Heart right ventricle (tissue), 16 donors: ENCODE measurements at places on chromosomes 7 and 10.
A peak's percentile ranks its signal among the peaks of the same experiment; 100 is the strongest.

GRCh38 chr10:97771913-97772823 lies at the start of gene SFRP5:
SFRP5 (minus strand) TSS chr10:97771999; CDS start chr10:97771833, 166 bp downstream.
- no peak for DNase-seq

GRCh38 chr10:91772869-91773268 lies 25.4 kb upstream of the TNKS2 start:
- DNase-seq: no peak

GRCh38 chr10:17208476-17208875 lies 7.0 kb upstream of the TRDMT1 start:
- DNase-seq: no peak

GRCh38 chr7:71470830-71471229 lies 338.9 kb downstream of the GALNT17 start:
- DNase-seq: no peak

DNA sequence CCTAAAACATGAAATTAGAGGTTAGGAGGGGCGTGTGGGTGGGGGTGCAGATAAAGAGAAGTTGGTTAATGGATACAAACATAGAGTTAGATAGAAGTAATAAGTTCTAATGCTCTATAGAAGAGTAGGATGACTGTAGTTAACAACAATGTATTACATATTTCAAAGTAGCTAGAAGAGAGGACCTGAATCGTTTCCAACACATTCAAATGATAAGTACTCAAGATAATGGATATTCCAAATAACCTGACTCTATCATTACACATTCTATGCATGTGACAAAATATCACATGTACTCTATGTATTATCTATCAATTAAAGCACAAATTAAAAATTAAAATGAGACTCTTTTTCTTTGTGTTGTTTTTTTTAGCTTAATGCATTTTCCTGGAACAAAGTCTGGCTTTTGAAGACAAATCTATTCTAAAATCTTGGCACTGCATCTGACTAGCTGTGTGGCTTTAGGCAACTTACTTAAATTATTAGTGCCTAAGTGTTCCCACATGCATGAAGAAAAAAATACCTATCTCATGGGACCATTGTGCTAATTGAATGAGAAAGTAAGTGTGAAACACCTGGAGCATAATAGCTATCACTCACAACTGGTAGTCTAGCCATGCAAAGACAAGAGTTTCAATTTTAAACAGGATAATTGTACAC lies 75.7 kb downstream of the SEMA3C start:
- no peak for DNase-seq

DNA sequence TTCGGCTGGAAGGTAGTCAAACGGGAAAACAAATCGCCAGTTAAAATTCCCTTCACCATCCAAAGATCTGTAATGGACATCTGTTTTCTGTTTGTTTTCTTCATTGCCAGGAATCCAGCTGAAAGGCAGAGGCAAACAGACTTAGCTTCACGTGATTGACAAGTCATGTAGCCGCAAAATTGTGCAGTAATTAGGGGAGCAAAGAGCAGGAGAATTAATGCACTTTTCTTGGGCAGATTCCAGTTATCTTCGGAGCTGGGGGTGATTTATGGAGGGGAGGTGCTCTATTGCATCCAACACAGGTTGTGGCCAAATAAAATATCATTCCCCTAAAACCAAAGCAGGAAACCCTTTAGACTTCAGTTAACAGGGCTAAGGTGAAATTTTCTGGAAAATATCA lies 162.2 kb downstream of the MYOF start:
- no peak for DNase-seq

DNA sequence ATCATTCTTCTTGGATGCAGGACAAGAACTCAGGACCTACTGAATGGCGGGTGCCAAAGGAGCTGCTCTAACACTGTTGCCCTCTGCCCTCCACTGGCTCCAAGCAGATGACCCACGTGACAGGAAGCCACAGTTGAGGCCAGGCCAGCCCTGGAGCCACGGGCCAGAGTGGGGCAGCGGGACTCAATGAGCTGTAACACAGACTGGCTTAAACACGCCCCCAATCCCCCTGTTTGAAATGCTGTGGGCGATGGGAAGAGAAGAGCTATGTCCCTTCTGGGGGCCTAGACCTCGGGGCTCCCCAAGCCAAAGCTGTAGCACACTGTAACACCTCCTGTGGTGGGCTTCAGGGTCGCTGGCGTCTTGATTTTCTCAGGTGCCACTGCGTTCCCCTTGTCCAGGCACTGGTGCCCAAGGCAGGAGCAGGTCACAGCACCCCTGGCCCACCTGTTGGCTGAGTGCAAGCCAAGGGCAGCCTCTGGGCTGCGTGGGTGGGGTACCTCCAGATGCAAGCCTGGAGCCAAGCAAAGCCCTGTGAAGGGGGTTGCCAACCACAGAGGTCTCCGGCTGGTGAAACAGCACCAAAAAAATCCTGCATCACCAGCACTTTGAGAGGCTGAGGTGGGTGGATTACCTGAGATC lies 18.6 kb upstream of the ZMIZ2 start:
- DNase-seq: no peak

GRCh38 chr7:154497751-154498150 lies 445.6 kb downstream of the DPP6 start:
- DNase-seq: no peak

DNA sequence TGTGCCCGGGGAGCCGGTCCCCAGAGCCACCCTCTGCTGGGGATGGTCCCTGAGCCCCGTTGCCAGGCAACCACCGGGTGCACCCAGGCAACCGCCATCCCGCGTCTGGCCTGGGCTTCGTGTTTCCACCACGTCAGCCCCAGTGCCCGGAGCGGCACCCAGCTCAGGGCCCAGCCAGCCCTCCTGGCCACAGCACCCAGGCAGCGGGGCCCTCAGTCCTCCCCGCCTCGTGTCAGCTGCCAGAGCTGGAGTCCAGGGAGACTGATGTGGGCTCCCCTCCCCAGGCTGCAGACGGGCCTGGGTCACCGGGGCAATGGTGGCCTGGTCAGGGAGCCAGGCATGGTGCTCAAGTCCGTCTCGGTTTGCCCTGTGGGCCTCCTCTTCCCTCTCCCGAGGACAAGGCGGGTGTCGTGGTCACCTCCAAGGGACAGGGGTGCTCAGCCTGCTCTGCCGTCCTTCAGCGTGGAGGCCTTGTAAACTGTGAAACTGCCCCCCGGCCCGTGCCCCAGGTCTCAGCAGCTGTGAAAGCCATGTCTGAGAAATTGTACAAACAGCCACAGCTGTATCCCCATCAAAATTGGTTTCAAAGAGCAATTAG lies 72.5 kb downstream of the MICALL2 start:
- no peak for DNase-seq

GRCh38 chr7:151185762-151186639 lies 1.0 kb downstream of the ASB10 start:
- no peak for DNase-seq

GRCh38 chr7:120554960-120555571 lies 282.1 kb downstream of the KCND2 start:
- no peak for DNase-seq

- DNase-seq: no peak
Observed at GRCh38 chr10:68302503-68302823, 29.4 kb upstream of the HNRNPH3 start.

- DNase-seq: peak; percentile 23
Observed at GRCh38 chr7:10121631-10122030, 852.0 kb upstream of the PHF14 start.

- no peak for DNase-seq
Observed at GRCh38 chr10:123166618-123167017, 12.4 kb downstream of the BUB3 start.

GRCh38 chr7:22872096-22872807 lies 49.6 kb upstream of the TOMM7 start:
- no peak for DNase-seq

DNA sequence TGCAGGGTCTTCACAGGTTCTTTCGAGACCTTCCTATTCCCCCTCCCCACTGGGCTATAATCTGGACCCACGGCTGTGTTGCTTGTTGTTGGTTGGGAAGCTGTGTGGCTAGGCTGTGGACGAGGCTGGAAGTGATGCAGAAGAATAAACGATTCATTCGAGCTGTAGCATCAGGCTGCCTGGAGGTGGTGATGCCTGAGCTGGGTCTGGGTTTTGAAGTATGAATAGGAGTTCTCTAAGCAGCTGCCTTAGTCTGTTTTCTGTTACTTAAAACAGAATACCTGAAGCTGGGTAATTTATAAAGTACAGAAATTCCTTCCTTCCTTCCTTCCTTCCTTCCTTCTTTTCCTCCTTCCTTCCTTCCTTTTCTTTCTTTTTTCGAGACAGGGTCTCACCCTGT lies 126.5 kb upstream of the ZEB1 start:
- no peak for DNase-seq

- no peak for DNase-seq
Observed at GRCh38 chr10:59104186-59104585, 72.3 kb upstream of the PHYHIPL start.

- no peak for DNase-seq
Observed at GRCh38 chr10:97506199-97506991, 7.7 kb downstream of the UBTD1 start.

GRCh38 chr7:22725585-22725984 lies 1.4 kb upstream of the IL6 start:
- no peak for DNase-seq

DNA sequence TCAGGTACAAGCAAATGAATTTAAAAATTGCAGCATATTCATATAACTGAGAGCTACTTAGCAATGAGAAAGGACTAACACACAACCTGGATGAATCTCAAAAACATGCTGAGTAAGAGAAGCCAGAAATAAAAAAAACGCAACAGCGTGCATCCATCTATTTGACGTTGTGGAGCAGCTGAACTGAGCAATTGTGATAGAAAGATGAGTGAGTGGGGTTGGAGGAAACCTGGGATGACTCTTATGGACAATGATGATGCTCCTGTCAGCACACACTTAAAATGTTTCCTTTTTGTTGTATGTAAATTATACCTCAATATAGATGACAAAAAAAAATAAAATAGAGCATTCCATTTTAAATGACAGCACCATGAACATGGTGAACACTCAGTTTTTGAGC lies 36.0 kb upstream of the AKR1E2 start:
- no peak for DNase-seq

DNA sequence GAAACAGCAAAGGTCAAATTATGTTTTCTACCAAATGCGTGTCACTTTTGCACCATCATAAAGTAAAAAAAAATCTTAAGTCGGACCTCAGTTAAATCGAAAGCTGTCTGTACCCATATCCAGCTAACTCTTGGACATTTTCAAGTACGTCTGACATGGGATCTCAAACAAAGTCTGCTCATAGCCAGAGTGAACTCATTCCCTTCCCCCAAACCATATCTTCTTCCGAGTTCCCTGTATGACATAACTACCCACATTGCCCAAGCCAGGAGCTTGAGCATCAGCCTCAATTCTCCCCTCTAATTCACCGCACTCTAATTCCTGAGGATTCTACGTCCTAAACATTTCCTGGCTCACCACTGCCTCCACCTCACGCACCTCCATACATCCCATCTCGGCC lies 44.8 kb upstream of the TARP start:
- no peak for DNase-seq

DNA sequence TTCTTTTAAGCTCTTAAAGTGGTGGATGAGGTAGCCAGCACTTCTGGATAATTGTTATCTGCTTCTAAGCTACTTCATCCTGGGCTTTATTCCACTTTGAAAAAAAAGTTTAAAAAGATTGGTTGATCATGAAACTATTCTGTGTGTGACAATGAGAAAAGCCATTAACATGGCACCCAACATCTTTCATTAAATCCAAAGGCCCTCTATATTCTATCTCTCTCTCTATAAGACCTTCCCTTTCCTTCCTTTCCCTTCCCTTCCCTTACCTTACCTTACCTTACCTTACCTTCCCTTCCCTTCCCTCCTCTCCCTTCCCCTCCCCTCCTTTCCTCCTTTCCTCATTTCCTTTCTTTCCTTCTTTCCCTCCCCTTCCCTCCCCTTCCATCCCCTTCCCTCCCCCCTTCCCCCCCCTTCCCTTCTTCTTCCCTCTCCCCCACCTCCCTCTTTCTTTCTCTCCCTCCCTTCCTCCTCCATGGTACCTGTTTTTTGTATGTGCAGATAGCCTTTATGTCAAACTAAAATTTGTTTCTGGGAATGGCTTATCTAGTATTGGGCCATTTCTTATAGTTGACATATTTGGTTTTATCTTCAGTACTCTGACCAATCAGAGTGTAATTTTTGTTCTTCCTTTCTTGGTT lies 218.7 kb downstream of the DKK1 start:
- DNase-seq: no peak

- DNase-seq: peak; percentile 73
Observed at GRCh38 chr7:28956608-28957063, 1.5 kb downstream of the TRIL start.

DNA sequence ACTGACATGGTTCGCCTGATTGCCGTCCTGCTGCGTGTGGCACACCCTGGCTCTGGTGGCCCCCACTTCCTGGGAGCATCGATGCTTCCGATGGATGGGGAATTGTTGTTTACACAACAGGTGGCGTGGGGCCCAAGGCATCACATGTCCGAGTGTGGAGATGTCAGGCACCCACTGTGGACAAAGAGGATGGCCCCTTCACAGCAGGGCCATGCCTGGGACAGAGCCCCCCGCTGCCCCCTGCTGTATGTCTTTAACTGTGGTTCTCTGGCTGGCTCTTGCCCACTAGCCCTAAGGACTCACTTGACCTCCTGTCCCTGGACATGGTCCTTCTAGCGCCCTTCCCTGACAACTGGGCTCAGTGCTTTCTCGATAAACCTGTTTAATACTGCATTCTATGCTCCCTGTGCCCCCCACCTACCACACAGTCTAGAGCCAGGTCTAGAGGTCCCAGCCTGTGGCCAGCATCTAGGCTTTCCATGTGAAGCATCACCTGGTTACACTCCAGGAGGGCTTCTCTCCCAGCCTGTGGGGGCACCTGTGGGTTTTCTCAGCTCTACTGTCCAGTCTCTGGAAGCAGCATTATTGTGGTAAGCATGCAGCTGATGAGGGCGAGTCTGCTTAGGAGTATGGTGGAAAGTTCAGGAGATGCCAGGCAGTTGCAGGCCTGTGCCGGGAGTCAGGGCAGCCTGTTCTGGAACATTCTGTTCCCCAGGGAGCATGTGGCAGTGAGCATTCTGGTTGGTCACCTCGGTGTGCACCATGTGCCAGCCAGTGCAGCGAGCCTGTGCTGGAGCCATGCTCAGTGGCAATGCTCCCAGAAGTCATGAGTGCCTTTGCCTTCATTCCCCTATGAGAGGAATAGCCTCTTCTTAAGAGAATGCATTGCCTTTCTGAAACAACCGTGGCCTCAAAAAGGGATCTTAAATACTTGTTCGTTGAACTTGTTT lies 10.4 kb downstream of the ADCY1 start:
- DNase-seq: no peak
